ENCODE measurements at places on chromosomes 1 and 21. TPM values are rescaled to one million over a fixed set of nuclear protein-coding genes. Genes with fewer than 3 reads are reported as not detected.

B3GALNT2 gene
- 48.0 TPM for total RNA-seq

OR1C1 gene
- total RNA-seq = not detected

HJV gene
- not detected for total RNA-seq

ECE1 gene
- total RNA-seq = 141 TPM

SLC35F3 gene
- 1.7 TPM for total RNA-seq

OLFML2B gene
- 5.2 TPM for total RNA-seq

SPATA17 gene
- total RNA-seq = 0.86 TPM

KIF26B gene
- total RNA-seq = 12.1 TPM

IFNLR1 gene
- under 0.01 TPM for total RNA-seq

URB2 gene
- 14.7 TPM for total RNA-seq

CHML gene
- 16.4 TPM for total RNA-seq

E2F2 gene
- total RNA-seq = 2.2 TPM

EDN2 gene
- not detected for total RNA-seq

ATAD3B gene
- 17.3 TPM for total RNA-seq

MTR gene
- 34.5 TPM for total RNA-seq

C1orf141 gene
- not detected for total RNA-seq

AQP10 gene
- not detected for total RNA-seq

RYR2 gene
- total RNA-seq = not detected

IGSF3 gene
- 3.5 TPM for total RNA-seq

UMODL1 gene
- total RNA-seq = not detected

ALG14 gene
- total RNA-seq = 6.4 TPM

MYBPH gene
- total RNA-seq = 0.43 TPM

PRAMEF26 gene
- total RNA-seq = not detected

CYP4X1 gene
- not detected for total RNA-seq

FCGR3A gene
- total RNA-seq = not detected

VASH2 gene
- 0.97 TPM for total RNA-seq

FGR gene
- not detected for total RNA-seq

SUCO gene
- total RNA-seq = 38.7 TPM

GUCA2B gene
- total RNA-seq = not detected

TRIM58 gene
- 0.97 TPM for total RNA-seq

MANEAL gene
- total RNA-seq = 0.97 TPM

NBPF9 gene
- 24.5 TPM for total RNA-seq

GJA5 gene
- under 0.01 TPM for total RNA-seq

FCN3 gene
- total RNA-seq = not detected

PSRC1 gene
- total RNA-seq = 23.3 TPM

KCNN3 gene
- not detected for total RNA-seq

NPPA gene
- not detected for total RNA-seq

SLX9 gene
- 16.4 TPM for total RNA-seq

DSCAM gene
- not detected for total RNA-seq

S100B gene
- total RNA-seq = not detected

PLCH2 gene
- total RNA-seq = under 0.01 TPM

RGS8 gene
- total RNA-seq = not detected

RC3H1 gene
- 20.9 TPM for total RNA-seq

LRRIQ3 gene
- 0.32 TPM for total RNA-seq

ROR1 gene
- total RNA-seq = 10.3 TPM

All from fibroblast of villous mesenchyme (primary cell).